ENCODE measurements at places on chromosomes 7 and 10.

DNA sequence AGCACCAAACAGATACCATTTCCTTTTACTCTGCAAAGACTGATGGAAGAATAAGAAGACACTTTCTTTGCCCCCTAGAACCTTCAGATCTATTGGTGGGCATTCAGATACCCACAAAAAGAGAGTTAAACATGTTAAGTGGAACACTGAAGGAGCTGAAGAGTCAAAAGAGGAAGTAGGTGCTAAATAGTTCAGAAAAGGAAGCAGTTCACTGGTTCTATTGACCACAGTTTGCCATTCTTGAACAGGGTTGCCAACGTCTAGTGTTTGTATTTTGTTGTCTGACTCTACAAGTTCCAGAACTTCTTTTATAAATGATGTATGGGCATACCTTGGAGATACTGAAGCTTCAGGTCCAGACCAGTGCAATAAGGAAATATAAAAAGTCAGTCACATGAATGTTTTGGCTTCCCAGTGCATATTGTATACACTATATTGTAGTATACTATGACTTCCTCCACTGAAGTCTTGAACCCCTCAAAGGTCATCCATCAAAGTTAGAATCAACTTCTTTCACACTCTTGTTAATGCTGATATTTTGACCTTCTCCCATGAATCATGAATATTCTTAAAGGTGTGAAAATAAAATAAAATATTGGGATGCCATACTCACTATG is 47.5 kb upstream of the AGR3 start:
- DNase-seq = no peak

GRCh38 chr7:43199371-43200160 is 87.1 kb downstream of the HECW1 start:
- no peak for DNase-seq

DNA sequence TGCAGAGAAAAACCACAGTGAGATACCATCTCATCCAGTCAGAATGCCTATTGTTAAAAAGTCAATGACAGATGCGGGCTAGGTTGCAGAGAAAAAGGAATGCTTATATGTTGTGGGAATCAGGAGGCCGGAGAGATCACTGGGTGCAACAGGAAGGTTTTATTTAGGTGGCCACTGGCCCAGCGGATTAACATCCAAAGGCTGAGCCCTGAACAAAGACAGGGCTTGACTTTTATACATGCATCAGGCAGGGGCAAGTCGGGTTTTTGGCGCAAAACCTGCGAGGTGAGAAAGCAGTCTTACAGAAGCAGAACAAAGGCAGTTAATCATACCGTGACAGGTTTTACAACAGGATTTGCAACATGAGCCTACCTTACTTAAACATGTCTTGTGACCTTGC is 620 bp downstream of the ZNF117 start:
- DNase-seq = no peak

- DNase-seq = no peak
Observed at GRCh38 chr7:64959072-64959747, 31.6 kb downstream of the ZNF117 start.

- peak; percentile 71 for DNase-seq
Observed at GRCh38 chr10:95363303-95363912, 72.6 kb upstream of the PDLIM1 start.

GRCh38 chr10:30063099-30063498 is 3.7 kb upstream of the JCAD start:
- no peak for DNase-seq

DNA sequence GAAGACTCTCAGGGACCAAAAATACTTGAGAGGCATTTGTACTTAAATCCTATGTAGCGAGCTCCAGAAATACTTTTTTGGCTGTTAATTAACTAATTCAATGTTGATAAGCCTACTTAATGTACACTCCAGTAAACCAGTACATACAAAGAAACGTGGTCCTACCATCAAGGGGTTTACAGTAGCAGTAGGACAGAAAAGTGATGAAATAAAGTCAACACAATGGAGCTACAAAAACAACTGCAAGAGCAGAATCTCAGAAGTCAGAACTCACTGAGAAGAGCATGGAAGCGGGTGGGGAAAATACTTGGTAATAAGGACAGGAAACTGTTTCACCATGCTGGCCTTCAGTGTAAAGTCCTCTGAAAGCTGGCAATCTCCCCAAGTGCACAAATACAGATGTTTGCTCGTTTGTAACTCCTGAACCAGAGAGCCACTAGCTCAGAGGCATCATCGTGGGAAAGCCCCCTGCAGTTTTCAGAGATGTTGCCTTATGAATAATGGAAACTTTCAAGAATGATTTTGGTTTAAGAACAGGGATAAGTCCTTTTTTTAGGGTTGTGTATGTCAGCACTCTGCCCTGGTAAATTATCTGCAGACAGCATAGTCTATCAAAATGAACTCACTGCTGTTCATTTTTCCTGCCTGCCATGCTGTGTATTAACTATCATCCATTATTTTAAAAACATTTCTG is 233.2 kb downstream of the SORCS1 start:
- DNase-seq = no peak

DNA sequence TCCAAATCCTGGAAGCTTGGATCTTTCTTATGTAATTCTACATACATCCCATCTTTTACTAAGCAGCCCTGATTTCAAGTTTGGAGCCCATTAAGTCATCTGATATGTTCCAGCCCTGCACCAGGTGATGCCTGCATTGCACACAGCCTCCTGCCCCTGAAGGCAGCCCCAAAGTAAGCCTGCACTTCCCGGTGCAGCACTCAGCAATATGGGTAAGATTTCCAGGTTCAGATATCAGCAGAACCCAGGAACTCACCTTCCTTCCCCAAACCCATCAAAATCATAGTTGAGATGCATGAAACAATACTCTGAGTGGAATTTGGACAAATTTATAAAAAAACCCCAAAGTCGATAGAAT is 333 bp upstream of the DDC start:
- no peak for DNase-seq

- DNase-seq = no peak
Observed at GRCh38 chr7:118185163-118185860, 1.3 kb downstream of the LSM8 start.
